ENCODE measurements at places on chromosomes 11 and 22.
A peak's percentile ranks its signal among the peaks of the same experiment; 100 is the strongest.

DNA sequence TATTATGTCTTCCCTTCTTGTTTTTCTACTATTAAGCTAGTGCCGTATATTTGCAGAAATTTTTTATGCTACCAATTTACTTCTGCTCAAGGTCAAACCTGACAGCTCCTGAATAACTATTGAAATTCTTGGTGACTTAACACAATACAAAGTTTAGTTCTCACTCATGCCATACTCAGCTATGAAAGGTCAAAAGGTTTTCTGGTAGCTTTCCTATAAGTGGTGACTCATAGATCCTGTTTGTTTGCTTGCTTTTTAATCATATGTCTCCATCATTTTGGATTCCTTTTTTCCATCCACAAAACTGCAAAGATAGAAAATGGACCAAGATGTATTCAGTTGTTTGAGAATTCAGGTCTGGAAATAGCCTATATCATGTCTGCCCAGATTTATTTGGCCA, 855.8 kb upstream of the LRRC4C start:
- no peak for DNase-seq

DNA sequence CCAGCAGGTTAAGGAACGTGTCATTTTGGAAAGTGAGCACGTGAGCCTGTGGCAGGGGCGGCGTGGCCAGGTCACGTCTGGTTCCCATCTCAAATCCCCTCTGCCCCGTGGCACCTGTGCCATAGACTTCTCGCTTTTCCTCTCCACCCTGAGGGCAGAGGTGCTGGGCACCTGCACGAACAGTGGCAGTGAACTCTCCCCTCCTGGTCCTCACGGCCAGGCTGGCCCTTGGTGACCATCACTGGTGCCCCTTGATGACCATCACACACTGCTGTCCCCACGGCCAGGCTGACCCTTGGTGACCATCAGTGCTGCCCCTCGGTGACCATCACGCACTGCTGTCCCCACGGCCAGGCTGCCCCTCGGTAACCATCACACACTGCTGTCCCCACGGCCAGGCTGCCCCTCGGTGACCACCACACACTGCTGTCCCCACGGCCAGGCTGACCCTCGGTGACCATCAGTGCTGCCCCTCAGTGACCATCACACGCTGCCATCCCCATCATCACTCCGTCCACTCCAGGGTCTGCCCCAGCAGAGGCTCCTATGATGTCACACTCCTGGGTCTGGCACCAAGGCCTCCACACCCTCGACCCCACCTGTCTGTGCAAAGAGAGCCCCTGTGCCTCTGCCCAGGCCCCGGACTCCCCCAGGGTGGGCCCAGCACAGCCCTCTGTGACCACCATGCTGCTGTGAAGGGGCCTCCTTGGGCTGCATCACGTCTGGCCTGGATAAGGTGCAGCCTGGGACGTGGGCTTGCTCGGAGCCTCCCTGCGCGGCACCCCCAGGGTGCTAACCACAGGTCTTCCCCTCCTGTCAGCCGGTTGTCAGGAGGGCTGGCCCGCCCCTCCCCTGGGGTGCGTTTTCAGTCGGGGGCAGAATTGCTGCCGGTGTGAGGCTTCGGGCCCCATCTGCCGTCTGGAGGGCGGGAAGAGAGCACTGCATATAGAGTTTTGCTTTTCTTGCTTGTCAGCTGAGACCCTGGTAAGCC, 738.6 kb downstream of the BRD1 start:
- DNase-seq, result no peak

- no peak for DNase-seq
Measured at GRCh38 chr22:25833091-25833490, 91.1 kb downstream of the MYO18B start.

DNA sequence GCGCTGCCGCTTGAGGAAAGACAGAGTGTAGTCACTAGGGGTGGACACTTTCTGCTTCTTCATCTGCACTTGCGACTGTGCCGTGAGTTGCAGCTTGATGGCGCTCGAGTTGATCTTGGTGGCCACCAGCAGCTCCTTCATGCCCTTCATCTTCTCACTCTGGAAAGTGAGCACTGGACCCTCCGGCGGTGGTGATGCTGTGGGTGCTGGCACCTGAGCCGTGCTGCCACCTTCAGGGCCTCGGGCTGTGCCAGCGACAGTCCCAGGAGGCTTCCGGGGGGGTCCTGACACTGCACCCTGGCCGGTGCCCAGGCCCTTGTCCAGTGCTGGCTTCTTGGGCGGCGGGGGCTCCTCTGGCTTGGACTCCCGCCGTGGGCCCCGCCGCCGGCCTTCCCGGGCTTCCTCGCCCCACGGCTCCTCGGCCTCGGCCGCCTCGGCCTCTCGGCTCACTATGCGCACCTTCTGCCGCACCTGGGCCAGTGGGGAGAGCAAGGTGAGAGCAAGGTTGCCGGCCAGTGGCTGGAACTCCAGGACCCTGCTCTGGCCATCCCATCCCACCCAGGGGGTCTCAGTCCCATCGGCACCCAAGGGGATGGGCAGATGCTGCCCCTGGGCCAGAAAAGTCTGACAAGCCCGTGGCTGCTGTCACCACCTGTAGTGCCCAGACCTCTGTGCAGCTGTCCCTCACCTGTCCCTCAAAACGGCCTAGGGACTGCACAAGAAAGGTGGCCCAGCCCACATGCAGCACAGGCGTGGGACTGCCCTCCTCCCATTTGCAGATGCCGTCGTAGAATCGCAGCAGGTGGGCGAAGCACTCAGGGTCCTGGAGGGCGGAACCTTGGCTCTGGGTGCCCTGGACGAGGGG, 1.6 kb upstream of the MAP4K2 start:
- no peak for DNase-seq

DNA sequence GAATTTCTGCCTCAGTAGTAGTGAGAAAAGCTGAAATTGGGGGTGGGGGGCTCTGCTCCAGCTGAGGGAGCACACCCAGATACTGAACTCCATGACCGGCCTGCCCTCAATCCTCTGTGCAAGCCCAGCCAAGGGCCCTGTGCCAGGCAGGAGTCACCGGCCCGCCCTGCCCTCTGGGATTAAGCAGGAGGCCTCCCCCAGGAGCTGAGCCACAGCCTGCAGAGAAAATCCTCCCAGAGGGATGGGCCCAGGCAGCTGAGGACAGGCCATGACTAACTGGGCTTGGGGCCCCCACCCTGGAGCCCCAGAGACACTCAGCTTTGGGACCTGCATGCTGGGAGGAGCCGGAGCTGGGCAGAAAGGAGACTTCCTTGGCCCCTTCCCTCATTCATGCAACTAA, 48.8 kb downstream of the MN1 start:
- no peak for DNase-seq

- no peak for DNase-seq
Measured at GRCh38 chr11:122601141-122602125, 54.1 kb upstream of the UBASH3B start.

DNA sequence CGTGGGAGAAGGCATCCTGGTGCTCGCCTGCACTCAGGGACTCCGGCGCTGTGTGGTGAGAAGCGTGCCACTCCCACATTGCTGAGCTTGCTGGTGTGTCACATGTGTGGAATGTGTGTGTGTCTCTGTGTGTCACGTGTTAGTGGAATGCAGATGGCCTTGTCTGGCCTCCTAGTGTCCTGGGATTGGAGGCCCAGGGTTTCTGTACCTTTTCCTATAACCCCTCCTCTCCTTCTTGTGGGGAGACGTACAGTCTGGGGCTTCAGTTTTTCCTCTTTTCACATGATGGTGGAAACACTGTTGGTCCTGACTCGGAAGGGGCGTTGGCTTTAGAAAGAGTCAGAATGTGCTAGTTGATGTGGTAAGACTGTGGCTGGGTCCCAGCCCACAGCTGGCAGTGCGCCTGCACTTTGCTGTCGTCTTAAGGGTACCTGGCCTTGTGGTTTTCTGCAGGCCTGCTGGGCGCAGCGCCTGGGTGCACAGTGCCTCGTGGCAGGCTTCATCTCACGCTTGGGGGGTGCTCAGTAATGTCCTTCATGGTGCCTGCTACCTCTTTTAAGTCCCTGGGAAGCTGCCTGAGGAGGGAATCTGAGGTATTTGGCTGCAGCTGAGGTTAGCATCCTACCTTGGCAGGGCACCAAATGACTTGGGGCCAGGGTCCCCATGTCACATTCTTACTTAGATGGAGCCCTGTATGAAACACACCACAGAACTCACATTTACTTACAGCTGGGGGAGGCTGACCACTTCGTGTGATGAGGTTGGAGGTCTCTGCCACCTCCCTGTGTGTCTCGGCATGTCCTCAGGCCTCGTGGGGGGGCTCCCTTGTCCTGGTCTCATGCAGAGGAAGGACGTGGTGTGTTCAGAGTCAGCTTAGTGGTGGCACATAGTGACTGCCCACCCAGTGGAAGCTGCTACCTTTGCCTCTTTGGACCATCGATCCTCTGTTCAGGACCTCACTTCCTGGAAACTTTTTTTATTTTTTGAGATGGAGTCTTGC, 61.9 kb downstream of the MED15 start:
- peak; percentile 76 for DNase-seq

GRCh38 chr11:20247591-20248007, 87.3 kb upstream of the DBX1 start:
- DNase-seq, result no peak

- DNase-seq, result no peak
Measured at GRCh38 chr11:17760102-17761029, 25.8 kb downstream of the KCNC1 start.

GRCh38 chr22:29509298-29509697, 29.3 kb downstream of the NEFH start:
- no peak for DNase-seq

DNA sequence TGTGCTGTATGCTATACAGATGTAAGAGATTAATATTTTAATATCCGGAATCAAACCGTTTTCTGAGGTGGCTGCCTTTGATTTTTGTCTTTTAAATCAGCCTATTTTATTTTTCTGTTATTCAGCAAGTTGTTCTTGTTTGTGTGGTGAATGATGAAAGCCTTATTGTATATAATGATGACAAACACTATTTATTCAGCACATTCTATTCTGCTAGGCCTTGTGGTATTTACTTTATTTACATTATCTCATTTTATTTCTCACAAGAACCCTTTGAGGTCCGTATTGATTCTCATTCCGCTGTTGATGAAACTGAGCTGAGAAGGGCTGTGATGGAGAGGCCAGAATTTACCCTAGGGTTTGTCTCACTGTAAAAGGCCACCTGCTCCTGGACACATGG, 40.5 kb downstream of the KREMEN1 start:
- no peak for DNase-seq

- no peak for DNase-seq
Measured at GRCh38 chr11:91972665-91973266, 251.9 kb upstream of the FAT3 start.

- no peak for DNase-seq
Measured at GRCh38 chr22:28750471-28750881, 8.6 kb downstream of the HSCB start.

GRCh38 chr11:70420008-70420464, 21.7 kb downstream of the CTTN start:
- no peak for DNase-seq

- no peak for DNase-seq
Measured at GRCh38 chr22:23697031-23697970, 6.5 kb downstream of the RGL4 start.

GRCh38 chr11:65558930-65559509, 861 bp upstream of the LTBP3 start:
- DNase-seq, result no peak

GRCh38 chr11:78940500-78941225, 366.0 kb upstream of the NARS2 start:
- no peak for DNase-seq

DNA sequence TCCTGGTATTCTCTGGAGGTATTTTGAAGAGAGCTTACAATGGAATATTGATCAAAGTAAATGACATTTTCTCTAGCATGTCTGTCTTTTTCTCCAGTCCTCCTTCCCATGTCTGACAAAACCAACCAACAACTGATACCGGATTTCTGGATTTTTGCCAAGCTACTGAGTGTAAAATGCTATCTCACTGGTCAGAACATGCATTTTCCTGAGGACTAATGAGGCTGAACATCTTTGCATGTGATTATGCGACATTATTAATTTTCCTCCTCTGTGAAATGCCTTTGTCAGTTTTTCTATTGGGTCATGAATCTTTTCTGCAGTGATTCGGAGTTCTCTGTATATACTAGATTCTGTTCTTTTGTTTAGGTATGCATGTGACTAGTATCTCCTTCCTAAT, 51.4 kb downstream of the CDON start:
- no peak for DNase-seq

DNA sequence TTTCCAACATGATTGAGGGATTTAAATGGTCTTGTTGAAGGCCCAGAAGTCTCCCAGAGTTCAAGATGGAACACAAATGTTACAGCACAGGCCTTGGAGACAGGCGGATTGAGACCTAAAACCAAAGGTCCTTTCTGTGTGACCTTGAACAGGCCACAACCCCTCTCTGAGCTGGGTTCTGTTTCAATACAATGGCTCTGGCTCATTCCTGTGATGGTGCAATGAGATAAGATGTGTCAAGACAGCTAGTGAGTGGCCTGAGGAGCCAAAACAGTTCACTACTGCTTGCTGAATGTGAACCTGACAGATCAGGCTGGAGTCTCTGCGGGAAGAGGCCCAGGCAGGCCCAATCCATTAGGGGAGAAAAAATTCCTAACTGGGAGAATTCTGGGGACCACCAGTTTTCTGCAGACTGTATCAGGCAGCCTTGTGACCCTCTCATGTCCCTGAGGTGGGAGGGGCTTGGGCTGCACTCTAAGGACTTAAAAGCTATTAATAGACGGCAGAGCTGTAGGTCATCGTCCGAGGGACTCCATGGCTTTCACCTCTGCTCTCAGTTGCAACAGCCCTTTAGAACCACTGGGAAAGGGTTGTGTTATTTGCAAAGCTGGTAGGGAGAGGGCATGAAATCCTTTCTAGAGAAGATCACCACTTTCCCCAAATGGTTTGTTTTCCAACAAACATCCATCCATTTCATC, 126.1 kb upstream of the TEAD1 start:
- DNase-seq, result no peak

DNA sequence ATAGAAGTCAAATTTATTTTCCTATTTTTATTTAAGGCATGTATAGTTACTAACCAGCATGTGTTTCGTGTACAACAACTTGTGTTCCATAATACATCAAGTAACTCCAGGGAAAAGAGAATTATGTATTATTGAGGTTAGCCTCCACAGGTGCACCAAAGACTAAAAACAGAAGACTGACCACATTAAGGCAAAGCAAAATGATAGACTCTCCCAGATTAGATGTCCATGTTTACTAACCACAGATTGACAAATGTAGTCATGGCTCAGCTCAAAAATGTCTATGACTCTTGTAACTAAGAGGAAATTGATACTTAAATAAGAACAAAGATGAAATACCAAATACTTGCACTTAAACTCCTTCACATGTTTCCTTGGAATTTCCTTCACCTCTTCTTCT, 238.5 kb downstream of the METTL15 start:
- DNase-seq, result no peak

GRCh38 chr22:23038902-23039301, 31.4 kb upstream of the GNAZ start:
- no peak for DNase-seq

- no peak for DNase-seq
Measured at GRCh38 chr11:113551645-113552044, 76.4 kb upstream of the DRD2 start.

GRCh38 chr11:130601141-130601540, 152.7 kb downstream of the ADAMTS15 start:
- DNase-seq, result no peak

GRCh38 chr11:32005786-32006416, 85.0 kb upstream of the RCN1 start:
- DNase-seq, result no peak
